Stimulated activated CD4-positive, alpha-beta T cell treated with anti-CD3 and anti-CD28 coated beads, Interleukin-4, amount 100 ng/mL, for 48 hours (primary cell): ENCODE measurements at places on chromosomes 2 and 18.

GRCh38 chr18:41390309-41390708, 564.7 kb upstream of the PIK3C3 start:
- no peak for DNase-seq

GRCh38 chr2:189444322-189444721, 3.0 kb downstream of the WDR75 start:
- DNase-seq = no peak

DNA sequence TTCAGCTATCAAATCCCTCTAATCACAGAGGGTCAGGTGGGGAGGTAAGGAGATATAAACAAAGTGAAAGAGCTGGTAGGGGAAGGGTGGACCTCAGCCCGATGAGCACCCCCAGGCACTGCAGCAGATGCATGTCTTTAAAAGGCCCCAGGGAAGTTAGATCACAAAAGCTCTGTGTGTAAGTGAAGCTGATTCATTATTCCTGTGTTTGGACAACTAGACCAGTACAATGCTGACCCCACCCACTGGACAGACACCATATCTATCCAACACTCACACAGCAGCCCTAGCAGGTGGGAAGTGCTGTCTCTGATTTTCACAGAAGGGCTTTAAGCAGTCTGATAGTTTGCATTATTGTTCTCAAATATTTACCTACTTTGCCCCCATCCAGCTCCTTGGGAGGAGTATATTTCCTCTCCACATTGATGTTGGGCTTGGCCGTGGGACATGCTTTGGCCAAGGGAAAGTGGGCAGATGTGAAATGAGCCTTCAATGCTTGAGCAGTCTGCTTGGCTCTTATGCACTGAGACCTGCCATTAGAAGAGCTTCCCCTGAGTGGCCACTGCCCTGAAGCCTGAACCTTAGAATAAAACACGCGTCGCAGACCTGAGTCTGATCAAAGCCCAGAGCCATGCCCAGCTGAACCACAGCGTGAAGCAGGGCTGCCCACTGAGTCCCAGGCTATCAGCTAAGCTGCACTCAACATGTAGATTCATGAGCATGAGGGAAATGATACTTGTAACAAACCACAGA, 111.4 kb downstream of the COPS8 start:
- no peak for DNase-seq

DNA sequence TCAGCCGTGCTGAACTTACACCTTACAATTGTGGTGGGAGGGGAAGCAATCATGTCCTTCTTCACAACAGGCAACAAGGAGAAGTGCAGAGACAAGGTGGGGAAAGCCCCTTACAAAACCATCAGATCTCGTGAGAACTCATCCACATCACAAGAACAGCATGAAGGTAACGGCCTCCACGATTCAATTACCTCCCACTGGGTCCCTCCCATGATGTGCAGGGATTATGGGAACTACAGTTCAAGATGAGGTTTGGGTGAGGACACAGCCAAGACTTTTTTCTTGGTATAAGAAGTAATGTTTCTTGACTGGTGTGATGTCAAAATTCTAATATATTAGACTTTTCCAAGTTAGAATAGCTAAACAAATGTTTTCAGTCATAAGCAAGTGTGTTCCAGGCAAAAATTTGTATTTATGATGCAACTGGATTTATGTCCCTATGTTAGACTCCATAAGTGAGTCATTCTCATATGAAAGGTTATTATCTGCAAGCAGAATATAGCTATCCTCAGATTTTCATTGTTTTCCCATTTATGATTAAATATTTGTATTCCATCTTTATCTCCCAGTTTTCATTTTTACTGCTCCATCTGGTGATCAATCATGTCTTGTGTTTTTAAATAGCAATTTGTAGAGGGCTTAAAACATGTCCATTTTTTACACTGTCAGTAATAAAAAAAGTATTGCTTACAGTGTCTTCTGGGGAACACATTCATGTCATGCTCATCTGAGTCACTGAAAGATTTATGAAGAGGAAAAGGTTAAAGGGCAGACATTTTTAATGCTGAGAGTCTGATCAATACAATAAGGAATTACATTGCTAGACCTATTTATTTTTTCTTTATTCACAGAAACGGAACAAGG, 995.2 kb upstream of the CDH2 start:
- DNase-seq = no peak

DNA sequence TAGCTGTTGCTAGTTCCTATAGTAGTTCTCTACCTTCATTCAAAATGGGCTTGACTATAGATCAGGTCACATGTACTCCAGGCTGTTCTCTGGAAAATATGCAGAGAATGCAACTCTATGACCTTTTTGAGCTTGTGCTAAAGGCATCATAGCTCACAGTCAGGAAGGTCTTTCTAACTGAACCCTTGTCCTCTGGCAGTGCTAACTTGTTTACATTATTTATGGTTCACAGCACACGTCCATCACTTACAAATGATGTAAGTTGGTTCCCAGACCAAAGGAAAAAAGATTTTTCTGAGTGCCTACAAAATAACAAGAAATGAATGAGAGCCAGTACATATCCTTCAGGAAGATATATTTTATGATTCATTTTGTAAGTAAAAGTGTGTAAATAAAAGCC, 236.1 kb downstream of the GCA start:
- DNase-seq = no peak

DNA sequence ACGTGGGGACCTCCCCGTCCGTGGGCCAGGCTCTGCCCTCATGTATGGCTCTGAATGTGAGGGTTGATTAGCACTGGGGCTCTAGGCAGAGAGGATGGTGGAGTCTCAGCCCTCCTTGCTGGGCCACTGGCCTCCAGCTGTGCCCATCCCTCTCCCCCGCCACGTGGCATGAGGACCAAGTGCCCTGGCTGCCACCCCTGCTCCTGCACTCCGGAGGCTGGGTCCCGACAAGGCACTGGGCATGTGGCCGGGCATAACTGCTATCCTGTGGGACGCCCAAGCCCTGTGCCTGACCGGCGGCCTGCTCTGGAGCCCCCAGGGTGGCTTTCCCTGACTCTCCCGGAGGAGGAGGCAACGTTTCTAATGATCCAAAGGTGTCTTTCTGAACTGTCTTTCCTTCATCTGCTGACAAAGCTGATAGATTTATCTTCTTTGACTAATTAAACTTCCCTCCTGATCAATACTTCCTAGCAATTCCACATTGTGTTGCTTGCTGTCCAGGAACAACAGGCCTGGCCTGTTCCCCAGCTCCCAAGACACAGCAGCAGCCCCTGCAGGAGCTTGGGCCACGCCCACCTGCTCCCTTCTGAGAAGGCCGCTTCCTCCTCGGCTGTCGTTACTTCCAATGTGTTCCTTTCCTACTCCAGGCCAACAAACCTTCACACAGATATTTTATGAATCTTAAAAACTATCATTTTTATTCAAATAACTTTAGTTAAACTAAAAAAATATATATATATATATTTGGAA, 132.0 kb downstream of the SNTG2 start:
- DNase-seq = no peak

- no peak for DNase-seq
These were observed 36.1 kb upstream of the TMEM178A start for GRCh38 chr2:39629646-39630045.

DNA sequence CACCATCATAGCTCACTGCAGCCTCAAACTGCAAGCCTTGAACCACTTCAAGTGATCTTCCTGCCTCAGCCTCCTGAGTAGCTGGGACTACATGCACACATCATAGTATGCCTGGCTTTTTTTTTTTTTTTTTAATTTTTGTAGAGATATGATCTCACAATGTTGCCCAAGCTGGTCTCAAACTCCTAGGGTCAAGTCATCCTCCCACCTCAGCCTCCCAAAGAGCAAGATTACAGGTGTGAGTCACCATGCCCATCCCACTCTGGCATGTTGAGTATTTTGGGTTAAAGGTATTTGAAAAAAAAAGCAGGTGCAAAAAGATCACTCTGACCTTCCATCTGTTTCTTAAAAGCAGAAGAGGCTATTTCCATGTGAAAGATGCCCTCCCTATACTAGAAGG, 86.4 kb upstream of the FZD7 start:
- no peak for DNase-seq

- no peak for DNase-seq
These were observed 8.2 kb upstream of the GPR17 start for GRCh38 chr2:127637725-127638252.

- no peak for DNase-seq
These were observed 192.8 kb downstream of the AGPS start for GRCh38 chr2:177585234-177585863.

DNA sequence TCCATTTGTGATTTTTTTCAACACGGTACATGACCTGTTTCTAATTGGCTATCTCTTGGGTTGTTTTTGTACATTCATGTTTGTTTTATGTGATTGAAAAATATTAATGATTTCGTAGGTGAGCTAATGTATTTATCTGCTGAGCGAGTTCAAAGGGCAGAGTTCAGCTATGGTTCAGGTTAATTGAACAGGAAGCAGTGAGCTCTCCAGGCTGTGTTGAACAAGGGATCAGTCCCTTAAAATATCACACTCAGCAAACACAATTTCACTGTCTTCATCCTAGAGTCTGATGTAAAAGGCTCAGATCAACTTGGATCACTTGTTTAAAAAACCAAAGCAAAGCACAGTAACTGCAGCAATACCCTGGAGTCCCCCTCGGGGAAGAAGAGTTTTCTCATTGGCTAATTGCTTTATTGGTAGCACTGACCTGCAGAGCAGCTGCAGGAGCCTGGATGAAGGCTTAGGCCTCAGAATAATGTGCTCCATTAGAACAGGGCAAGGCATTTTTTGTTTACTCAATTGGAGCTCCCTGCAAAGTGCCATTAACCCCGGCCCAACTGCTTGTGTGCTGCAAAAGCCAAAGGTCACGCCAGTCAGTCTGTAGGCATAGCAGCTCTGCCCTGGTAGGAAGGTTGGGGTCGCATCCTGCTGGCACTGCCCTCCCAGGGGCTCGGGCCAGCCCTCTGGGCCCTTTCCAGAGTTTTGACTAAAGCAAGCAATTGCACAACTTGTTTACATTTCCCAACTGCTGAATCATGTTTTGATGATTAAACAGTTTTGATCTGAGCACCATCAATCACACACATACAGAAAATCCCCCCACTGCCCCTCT, 10.5 kb downstream of the ONECUT2 start:
- no peak for DNase-seq

- DNase-seq = no peak
These were observed 271.4 kb upstream of the POU3F3 start for GRCh38 chr2:104582471-104582870.

DNA sequence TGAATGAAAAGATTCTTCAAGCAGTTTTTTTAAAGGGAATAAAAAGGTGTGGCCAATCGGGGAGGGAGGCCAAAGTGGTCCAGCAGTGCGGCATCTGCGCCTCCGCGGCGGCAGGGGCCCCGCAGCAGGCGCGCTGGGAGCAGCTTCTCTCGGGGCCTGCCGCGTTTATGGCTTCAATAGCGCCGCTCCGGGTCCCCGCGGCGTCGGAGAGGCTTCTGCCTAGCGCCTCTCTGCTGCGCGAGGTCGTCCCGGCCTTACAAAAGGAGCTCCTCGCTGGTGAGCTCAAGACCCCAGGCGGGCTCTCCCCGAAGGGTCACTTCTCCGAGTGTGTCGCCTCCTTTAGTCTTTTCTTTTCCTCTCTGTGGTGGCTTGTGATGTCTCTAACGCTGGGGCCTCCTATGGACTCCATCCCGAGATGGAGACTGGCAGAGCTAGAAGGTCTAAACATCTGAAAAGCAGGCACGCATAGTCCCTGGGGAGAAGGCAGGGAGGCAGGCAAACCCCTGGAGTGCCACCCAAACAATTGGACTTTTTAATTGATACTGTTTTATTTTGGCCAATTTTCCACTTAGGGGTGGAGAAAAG, 67.1 kb downstream of the SUMO1 start:
- no peak for DNase-seq

- no peak for DNase-seq
These were observed 306.8 kb upstream of the SKOR2 start for GRCh38 chr18:47558110-47558750.

GRCh38 chr18:5057386-5058348, 139.4 kb downstream of the AKAIN1 start:
- peak; percentile 45 for DNase-seq

GRCh38 chr18:54235871-54236270, 11.4 kb upstream of the MBD2 start:
- no peak for DNase-seq

- peak; percentile 66 for DNase-seq
These were observed 18.8 kb downstream of the TEX44 start for GRCh38 chr2:231611273-231612108.

DNA sequence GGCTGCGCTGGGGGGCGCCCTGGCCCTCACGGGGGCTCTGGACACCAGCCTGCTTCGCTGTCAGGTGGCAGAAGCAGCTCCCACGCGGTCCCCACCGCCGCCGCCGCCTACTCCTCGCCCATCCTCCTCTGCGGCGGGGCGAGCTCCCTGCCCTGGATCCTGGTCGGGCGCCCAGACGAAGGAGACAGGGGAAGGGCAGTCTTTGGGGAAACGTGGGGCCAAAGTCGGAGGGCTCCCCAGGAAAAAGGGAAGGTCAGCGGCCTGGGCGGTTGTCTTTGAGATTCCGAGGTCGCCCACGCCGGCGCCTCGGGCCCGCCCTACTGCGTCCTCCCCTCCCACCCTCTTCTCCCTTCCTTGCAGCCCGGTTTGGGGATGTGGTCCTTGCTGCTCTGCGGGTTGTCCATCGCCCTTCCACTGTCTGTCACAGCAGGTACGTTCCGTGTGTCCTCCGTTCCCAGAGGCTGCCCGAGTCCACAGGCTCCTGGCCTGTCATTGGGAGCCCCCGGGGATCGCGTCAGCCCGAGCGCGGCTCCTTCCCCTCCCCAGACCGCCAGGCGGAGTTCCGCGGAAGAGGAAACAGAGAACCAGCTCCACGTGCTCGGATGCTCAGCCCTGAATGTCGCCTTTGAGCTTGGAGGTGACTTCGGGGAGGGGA, 800 bp downstream of the IL1RL2 start:
- DNase-seq = peak; percentile 51

DNA sequence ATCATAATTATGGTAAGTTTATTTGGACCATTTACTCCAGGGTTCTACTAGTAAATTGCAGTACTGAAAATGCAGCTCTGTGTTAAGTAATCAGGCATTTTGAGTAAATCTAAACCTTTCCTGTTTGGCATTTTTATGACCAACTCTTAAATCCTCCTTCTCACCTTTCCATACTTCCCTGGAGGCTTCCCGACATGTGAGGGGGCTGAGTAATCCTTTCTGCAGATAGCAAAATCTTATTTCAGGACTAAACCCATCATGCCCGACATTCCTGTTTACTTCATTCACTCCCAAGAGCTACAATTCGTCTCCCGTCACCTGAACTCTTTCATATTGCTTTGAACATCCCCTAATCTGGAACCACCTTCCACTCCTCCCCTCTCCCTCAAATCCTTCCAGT, 296.6 kb downstream of the IKZF2 start:
- DNase-seq = no peak

- DNase-seq = no peak
These were observed 63.8 kb upstream of the DARS1 start for GRCh38 chr2:136049011-136049742.
